ENCODE measurements at places on chromosomes 6 and 20. TPM values are rescaled to one million over a fixed set of nuclear protein-coding genes. Genes with fewer than 3 reads are reported as not detected.

CYP39A1 gene
- 7.9 TPM for polyA plus RNA-seq

C6orf52 gene
- polyA plus RNA-seq, result 4.9 TPM

OR2B6 gene
- 0.33 TPM for polyA plus RNA-seq

FAXC gene
- 6.9 TPM for polyA plus RNA-seq

DNA sequence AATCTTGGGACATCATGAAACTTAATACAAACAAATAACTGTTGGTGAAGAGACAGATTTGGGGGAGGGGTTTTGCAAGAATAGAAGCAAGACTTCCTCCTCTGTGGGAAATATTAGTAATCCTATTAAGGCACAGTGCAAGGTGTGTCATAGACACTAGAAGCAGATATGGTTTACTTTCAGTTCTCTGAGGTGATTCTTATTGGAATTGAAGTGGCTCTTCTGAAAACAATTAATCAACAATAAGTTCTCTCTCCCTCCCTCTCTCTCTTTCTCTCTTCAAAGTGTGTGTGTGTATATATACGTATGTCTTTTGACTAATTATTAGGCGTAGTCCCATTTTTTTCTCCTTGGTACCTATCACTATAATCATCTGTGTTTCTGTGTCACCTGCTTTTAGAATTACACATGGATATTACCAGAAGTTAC lies 99.8 kb downstream of the HIVEP2 start:
- no peak for DNase-seq

DNA sequence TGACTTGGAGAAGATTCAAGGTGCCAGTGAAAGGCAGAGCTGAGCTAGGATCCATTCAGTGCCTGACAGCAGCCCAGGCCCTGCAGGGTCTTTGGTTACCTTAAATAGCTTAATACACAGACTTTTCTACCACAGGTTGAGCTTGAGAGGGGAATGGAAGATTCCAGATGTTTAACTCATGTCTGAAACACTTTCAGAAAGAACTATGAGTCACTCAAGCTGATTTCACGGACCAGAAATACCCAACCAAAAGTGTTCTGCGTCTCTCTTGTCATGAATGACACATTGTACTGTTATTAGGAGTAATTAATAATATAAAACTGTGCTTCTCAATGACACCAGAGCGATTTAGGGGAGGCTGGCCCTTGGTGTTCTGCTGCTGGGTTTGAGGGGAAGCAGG lies 6.4 kb upstream of the PMEPA1 start:
- no peak for DNase-seq

GRCh38 chr6:31426395-31427354 lies 23.3 kb downstream of the MICA start:
- no peak for DNase-seq

- no peak for DNase-seq
Measured at GRCh38 chr6:135936606-135937005, 85.1 kb downstream of the PDE7B start.

- DNase-seq, result no peak
Measured at GRCh38 chr20:46303176-46303956, 4.9 kb downstream of the CDH22 start.

DNA sequence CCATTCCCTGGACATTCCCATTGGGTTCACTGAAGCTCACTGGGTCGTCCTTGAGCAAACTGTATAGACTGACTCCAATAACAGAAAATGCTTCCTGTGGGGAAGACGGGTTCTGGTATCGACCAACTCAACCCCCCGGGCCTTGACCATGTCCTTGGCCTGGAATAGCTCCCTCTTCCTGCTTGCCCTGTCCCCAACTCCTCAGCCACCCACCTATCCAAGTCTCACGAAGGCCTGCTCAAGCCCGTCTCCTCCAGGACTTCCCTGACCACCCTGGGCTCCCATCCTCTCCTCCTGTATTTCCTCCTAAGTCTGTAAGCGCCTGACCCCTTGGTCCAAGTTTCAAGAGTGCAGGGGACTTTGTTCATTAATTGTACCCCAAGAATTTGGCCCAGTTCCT lies 2.8 kb upstream of the HMGA1 start:
- no peak for DNase-seq

Data from right renal cortex interstitium (tissue), 3 donors.